ENCODE measurements at places on chromosomes 2 and 18.

GRCh38 chr18:46629361-46629760 is 27.7 kb downstream of the LOXHD1 start:
- no peak for DNase-seq

DNA sequence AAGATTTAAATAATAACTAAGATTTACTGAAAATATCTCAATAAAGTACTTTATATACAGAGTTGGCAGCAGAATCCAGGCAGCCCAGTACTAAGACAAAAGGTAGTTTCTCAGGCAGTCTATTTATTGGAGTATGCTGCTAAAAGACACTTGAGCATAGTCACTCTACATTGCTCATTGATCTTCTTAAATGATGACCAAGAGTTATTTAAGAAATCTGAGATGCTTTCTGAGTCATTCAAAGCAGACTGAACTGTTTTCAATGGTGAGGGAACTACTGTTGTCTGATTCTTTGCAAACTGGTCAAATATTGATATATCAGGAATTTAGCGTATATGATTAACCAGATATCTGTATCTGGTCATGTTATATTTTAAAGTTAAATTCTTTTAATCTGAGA is 133.6 kb downstream of the PHLPP1 start:
- DNase-seq = no peak

GRCh38 chr2:12089001-12089400 is 342.6 kb downstream of the LPIN1 start:
- DNase-seq = no peak

GRCh38 chr2:101501443-101501842 is 26.5 kb upstream of the RFX8 start:
- DNase-seq = no peak

GRCh38 chr2:145750144-145750543 is 1230.2 kb upstream of the ZEB2 start:
- DNase-seq = no peak

DNA sequence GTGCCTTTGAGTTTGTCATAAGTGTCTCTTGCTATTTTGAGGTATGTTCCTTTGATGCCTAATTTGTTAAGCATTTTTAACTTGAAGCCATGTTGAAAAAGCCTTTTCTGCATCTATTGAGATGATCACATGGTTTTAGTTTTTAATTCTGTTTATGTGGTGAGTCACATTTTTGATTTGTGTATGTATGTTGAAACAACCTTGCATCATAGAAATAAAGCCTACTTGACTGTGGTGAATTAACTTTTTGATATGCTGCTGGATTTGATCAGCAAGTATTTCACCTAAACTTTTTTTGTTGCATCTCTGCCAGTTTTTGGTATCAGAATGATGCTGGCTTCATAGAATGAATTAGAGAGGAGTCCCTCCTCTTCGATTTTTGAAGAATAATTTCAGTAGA is 469.7 kb downstream of the CDH2 start:
- no peak for DNase-seq

DNA sequence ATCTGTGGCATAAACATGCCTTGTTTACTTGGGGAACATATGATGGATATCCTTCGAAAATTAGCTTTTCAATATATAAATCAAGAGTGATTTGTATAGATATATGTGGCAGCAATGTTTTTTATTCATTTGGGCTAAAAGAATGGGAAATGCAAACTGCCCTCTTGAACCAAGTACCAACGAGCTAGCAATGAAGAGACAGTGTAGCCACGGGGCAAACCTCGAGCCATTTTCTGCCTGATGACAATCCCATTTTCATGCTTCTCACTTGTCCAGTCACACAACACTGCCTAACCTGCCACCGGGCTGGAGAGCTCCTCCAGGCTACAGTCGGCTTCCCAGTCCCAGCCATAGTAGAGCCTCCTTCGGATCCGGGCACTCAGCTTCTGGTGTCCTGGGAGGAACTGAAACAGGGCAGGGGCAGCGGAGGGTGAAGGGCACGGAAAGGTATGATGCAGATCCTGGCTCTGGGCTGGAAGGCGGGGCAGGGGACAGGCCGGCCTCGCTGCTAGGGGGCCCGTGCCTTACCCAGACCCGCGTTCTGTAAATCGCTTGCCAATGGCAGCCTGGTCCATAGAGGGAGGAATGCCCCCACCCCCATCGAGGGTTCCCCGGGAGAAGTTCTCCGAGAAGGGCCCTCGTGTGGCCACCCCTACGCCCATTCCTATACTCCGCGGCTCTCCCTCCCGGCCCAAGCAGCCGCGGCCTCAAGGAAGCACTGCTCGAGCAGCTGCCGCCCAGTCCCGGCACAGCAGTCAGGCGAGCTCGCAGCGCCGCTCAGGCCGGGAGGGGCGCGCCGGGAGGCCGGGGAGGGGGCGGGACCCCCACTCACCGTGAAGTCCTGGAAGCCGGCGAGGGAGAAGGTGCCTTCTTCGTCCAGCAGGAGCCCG is 552 bp downstream of the CNPPD1 start:
- DNase-seq = peak; percentile 8

- no peak for DNase-seq
These were observed 1201.8 kb upstream of the CDH2 start for GRCh38 chr18:29378651-29379136.

DNA sequence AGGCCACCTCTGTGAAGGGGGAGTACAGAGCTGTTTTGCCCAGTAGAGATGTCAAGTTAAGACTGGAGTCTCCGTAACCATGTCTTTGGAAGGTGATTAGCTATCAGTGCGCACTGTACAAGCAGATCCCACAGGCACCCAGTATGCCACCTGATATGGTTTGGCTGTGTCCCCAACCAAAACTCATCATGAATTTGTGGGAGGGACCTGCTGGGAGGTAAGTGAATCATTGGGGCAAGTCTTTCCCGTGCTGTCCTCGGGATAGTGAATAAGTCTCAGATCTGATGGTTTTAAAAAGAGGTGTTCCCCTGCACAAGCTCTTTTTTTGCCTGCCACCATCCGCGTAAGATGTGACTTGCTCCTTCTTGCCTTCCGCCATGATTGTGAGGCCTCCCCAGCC is 90.2 kb downstream of the ACTR2 start:
- no peak for DNase-seq

All from amygdala (tissue), 56 donors.